Uterus (tissue), 4 donors: ENCODE measurements at places on chromosomes 6 and 20. TPM values are rescaled to one million over a fixed set of nuclear protein-coding genes. Genes with fewer than 3 reads are reported as not detected.

- no peak for DNase-seq
Observed at GRCh38 chr6:154705471-154706113, 27.6 kb upstream of the SCAF8 start.

DNA sequence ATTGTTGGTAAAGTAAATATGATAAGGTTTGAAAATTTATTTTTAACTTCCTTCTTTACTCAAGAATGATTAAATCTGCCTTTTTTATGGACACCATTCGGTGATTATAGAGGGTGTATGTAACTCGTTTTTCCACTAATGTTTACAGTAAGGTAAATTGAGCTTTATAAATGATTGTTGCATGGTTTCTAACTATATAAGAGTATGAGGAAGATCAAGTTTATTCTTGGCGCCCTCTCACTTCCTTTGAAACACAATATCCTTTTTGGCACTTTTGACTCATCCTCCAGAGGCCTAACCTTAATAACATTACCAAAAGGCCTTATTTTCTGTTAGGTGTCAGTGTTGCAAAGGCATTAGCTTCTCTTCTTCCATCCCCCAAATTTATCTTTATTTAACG is 41.8 kb upstream of the MTRF1L start:
- no peak for DNase-seq

- peak; percentile 86 for DNase-seq
Observed at GRCh38 chr20:31485450-31486339, 10.6 kb downstream of the REM1 start.

DNA sequence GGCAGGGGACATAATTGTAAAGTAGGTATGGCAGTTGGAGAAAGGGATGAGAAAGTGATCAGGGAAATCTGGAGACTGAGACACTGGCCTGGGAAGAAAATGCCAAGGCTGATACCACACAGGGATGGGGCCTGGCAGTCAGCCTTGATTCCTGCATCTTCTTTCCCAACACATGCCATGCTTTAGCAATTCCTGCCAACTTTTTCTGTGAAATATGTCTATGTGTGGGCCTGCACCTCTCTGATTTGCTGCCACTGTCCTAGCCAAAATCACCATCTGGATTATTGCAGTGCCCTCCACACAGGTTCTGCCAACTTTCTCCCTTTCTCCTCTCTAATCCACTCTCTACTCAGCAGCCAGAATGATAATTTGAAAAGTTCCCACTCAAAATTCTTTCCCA is 759.8 kb upstream of the CITED2 start:
- DNase-seq = no peak

GRCh38 chr6:143872201-143872600 is 7.9 kb downstream of the ZC2HC1B start:
- no peak for DNase-seq

DNA sequence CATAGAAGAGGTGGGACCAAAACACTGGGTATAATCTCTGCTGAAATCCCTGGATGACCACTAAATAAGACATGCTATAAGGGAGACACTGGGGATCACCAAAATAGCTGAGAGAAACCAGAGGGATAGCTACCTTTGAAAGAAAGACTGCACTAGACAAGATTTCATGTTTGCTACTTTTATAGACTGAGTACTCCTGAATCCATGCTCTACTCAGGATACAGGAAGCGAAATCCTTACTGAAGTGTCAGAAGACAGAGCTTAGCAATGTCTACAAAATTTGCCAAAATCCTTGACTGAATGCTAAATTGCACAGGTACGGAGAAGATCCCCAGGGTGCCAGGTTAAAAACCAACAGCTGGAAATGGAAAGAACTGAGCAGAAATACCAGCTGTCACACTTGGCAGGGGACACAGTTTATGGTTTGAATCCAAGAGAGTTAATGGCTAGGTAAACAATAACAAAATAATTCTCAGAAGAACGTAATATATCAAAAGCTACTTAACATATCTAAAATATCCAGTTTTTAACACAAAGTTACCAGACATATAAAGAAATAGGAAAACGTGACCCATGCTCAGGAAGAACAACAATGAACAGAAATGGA is 125.4 kb downstream of the MAN1A1 start:
- DNase-seq = no peak

Gene FNDC11
- not detected for total RNA-seq

Gene MLN
- not detected for total RNA-seq

Gene RAET1E
- total RNA-seq = not detected

Gene BPI
- not detected for total RNA-seq

DNA sequence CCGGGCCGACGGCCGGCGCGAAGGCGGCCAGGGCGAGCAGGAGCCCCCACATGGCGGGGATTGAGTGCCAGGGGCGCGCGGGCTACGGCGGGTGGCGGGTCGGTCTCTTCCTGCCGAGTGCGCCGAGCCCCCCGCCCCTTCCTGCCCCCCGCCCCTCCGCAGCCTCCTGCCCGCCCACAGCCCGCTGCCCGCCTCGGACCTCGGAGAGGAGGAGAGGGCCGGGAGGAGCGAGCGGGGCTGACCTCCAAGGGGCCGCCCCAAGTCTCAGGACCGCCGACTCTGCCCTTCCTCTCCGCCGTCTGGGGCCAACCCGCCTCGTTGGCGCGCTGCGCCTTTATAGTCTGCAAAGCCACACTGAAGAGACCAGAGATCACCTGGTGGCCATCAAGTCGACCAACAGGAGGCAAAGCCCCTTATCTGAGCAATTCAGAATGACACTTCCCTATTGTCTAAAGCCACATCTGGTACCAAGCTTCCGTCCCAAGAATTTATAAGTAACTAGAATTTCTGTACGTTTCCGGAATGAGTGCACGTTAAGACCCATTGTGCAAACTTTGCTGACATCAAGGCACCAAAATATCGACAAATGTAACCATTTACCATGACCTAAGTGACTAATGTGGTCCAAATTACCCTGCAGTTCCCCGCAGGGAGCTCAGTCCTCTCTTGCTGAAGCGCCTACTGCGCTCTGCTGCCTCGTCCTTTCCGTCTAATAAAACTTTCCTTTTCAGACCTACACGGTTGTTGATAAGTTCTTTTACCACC is at the start of gene CPXM1:
Gene CPXM1, minus strand, starts transcription at position 107 of the 765 bp plus-strand sequence. Its CDS starts 55 bp downstream, at position 52.
- no peak for DNase-seq

DNA sequence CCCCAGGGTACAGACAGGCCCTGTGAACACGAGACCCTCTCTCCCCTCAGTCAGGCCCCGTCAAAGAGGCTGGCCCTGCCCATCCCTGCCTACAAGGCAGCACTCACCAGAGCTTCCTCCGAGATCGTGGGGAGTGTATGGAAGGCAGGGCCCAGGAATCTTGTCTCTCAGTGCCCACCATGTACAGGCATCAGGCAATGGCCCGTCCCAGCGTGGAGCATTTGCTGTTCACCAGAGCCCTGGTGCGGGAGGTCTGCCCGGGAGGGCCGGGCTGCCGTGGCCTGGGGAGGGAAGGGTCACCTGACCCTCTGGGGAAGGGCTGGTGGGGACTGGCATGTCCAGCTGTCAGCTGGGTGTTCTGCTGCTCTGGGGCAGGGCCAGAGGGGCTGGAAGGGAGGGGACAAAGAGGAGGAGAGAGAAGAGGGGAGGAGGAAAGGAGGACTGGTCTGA is at the start of gene IP6K3:
Gene IP6K3, minus strand, starts transcription at position 255 of the 450 bp plus-strand sequence. CDS start 11,429 bp downstream, outside the sequence.
- DNase-seq = peak; percentile 47

GRCh38 chr6:111782887-111783466 is 90.3 kb downstream of the FYN start:
- no peak for DNase-seq

- no peak for DNase-seq
Observed at GRCh38 chr6:1801401-1801800, 191.7 kb downstream of the FOXC1 start.

- no peak for DNase-seq
Observed at GRCh38 chr6:53766930-53767329, 27.9 kb upstream of the LRRC1 start.

GRCh38 chr6:1716396-1716795 is 106.7 kb downstream of the FOXC1 start:
- no peak for DNase-seq

- peak; percentile 62 for DNase-seq
Observed at GRCh38 chr6:160348223-160349019, at the start of gene SLC22A3. Gene SLC22A3, plus strand, starts transcription at chr6:160348378. Its CDS starts 42 bp downstream, at chr6:160348420.

Gene RGL2
- total RNA-seq = 34.4 TPM

DNA sequence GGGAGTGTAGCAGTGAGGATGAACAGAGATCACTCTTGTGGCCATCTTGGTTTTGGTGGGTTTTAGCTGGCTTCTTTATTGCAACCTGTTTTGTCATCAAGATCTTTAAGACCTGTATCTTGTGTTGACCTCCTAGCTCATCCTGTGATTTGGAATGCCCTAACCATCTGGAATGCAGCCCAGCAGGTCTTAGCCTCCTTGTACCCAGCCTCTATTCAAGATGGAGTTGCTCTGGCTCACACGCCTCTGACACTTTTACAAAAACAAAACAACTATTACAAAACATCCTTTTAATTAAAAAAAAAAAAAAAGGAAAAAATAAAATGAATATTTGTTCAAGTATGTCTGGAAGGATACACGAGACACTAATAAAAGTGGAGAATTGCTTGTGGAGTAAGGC is 62.4 kb downstream of the PHACTR2 start:
- no peak for DNase-seq

Gene TRIM40
- total RNA-seq = not detected

Gene SRPK1
- total RNA-seq = 27.1 TPM

DNA sequence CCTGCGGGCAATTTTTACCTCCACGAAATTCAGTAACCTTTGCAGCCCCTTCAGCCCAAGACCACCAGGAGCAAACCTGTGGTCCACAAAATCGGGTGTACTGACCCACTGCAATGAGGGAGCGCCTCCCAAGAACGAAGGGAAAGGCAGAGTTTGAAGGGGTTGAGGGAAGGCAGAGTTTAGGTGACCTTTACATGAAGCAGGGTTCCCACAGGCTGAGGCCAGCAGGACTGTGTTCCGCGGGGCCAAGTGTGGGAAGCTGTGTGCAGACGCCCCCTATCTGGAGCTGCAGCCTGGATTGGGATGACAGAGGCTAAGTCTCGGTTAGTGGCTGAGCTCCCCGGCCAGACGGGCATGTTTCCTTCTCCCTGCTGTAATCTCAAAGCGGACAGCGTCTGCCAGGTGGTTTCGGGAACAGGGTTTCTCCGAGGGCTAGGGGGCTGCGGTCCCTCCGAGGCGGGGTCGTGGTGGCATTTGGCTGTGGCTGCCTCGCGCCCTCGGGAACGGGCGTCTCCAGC is 826 bp upstream of the PYGB start:
- peak; percentile 63 for DNase-seq

GRCh38 chr6:89356642-89357170 is 4.2 kb upstream of the UBE2J1 start:
- no peak for DNase-seq

DNA sequence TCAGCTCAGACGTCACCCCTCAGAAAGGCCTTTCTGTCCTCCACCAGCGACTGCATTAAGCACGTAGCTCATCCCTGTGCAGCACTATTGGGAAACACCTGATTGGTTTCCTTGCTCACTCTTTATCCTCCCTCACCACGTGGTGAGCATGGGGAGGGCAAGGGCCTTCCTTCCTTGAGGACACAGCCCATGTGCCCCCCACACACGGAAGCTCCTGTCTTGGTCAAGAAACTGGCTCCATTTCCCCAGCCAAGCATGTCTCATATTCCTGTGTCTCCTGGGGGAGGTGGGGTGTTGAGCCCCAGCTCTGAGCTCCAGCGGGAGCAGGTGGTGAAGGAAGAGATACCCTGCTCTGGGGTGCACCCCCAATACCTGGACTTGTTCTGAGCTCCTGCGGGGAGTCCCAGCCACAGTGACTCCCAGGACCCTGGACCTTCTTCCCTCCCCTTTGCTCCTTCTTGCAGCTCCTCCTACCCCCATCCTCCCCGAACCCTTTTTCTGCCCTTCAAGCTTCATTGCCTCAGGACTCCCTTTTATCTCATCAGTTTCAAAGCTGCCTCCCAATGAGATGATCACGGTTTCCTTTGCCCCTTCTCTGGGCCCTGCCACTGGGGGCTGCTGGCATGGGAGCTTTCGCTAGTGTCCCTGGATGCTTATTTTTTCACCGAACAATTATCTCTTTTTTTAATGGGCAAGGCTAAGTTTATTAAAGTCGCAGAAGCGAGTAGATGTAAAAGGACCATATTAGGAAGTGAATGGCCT is 230.1 kb downstream of the TFAP2C start:
- no peak for DNase-seq

Gene FAM209B
- total RNA-seq = 0.79 TPM

Gene KCNB1
- total RNA-seq = 0.29 TPM

Gene PTGIS
- total RNA-seq = 156 TPM

Gene RIPPLY2
- total RNA-seq = 0.90 TPM

GRCh38 chr6:137652961-137653705 is 158.9 kb upstream of the OLIG3 start:
- DNase-seq = no peak

GRCh38 chr6:45844986-45845385 is 170.7 kb downstream of the CLIC5 start:
- DNase-seq = no peak

- DNase-seq = no peak
Observed at GRCh38 chr6:11992086-11992485, 20.0 kb upstream of the HIVEP1 start.

Gene LINC00237
- not detected for total RNA-seq
